ENCODE measurements at places on chromosomes 1 and 21.

GRCh38 chr1:156246781-156247459 lies 936 bp downstream of the PAQR6 start:
- no peak for DNase-seq

DNA sequence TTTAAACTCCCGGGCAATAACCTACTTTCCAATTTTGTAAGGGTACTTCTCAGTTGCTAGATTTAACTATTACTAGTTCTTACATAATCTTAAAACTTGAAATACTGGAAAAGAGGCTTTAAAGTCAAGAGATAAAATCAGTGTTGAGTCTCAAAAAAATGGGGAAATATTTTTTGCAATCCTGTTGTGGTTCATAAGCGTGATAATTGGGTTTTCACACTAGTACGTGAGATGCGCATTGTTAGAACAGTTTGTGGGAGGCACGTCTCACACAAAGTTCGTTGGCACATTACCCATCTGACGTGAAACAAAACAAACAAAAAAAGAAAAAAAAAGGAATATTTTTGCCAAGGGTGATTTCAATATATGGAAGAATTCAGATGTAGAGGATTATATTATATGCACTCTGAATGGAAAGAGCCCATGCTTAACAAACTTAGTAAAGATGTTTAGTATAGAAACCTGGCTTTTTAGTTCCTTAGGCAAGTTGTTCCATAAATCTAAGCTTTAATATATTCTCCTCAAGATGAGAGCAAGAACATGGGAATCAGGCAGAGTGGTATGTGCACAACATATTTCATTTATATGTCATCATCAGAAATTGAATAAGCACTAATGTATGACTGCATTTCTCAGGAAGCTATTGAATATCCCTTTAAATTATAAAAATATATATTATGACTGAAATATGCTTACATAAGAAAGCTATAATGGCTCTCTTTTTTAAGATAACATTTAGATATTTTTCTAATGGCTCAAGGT lies 73.9 kb upstream of the TNFSF4 start:
- DNase-seq: no peak

- DNase-seq: no peak
Observed at GRCh38 chr1:45477646-45478045, 13.3 kb downstream of the TESK2 start.

DNA sequence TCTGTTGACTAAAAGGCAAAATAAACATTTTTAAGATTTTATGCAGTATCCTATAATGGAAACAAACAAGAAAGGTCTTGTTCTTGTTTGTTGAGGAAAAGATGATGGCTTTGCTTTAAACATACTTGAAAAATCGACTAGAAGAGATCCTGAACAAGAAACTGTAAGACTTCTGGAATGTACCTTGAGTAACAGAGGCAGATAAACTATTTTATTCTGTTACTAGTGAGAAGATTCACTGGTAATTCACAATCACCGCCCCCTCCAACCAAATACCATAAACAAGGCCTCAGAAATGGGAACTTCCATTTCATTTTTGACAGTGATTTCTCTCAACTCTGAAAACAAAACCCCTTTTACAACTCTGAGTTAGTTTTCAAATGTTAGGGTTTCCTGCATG lies 18.1 kb downstream of the TSEN15 start:
- DNase-seq: no peak

- DNase-seq: no peak
Observed at GRCh38 chr1:219732814-219733491, 120.0 kb upstream of the ZC3H11B start.

DNA sequence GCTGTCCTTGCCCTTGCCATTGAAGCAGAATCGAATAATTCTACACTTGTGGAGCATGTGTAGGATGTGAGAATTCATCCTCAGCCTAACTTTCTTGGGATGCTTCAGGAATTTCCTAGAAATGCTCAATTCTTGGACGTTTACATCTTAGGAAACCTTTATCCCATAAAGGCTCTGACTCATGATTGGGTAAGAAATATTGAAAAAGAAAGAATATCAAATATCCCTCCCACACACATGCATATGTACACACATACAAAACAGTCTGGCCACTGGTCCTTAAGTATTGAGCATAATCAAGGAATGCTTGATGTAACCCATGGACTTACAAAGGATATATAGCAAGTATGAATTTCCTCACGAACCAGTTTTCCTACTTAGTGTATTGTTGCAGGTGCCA lies 83.9 kb upstream of the IPO9 start:
- DNase-seq: no peak

DNA sequence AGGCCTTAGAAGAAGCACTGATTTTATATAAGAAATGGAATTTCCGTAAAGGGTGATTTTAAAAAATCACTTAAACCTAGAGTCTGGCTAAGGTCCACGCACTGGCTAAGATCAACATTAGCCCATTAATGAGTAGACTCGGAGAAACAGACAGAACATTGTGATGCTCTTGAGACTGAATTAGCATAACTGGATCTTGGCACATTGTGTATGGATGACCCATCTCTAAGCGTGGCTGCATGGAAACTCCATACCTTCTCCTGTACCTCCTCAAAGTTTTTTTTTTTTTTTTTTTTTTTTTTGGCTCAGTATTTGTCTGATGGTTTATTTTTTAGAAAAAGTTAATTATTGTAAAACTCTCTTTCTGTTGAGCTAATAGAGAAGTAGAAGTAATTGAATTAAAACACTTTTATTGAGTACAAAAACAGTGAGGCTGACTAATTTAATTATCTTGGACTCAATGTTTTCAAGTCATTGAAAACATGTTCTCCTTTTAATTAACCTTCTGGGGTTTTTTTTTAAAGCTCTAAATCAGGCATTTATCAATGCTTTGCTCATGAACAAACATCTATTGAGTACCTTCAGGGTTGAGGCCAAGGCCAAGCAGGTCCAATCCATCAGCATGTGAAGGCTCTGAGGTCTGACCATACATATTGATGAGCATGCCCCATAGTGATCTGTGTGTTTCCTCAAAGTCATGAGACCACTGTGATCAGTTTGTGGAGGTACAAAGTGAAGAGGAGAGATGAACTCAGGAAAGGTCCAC lies 74.0 kb downstream of the TLR5 start:
- no peak for DNase-seq

DNA sequence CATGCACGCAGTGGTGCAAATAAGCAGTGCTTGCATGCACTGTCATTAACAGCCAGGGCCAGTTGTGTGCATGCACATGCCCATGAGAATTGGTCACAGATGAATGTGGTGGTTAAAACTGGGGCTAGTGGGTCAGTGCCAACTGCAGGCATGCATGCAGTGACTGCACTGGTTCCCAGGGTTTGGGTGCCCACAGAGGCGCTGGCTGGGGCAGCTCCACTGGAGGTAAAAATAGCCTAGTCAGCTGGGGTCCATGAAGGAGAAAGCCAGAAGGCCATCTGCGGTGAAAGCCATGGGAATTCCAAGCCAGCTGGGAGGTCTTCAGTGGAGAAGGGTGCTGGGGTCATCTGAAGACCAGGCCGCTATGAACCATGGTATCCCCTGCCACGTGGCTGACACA lies 70.2 kb downstream of the SLC5A9 start:
- DNase-seq: no peak
